ENCODE measurements at places on chromosomes 12 and 14. TPM values are rescaled to one million over a fixed set of nuclear protein-coding genes. Genes with fewer than 3 reads are reported as not detected.

The GARIN6 gene
- not detected for total RNA-seq

- no peaks in the 10 kb centered on the region for H3K27me3 ChIP-seq
- H3K4me3 ChIP-seq, result no peak overlapping the region
- H3K4me1 ChIP-seq, result peaks cover 13% of the 10 kb centered on the region
- peaks cover 11% of the 10 kb centered on the region for H3K36me3 ChIP-seq
These were observed 2.7 kb downstream of the CIROP start for GRCh38 chr14:23101986-23102625.

The BTBD7 gene
- 31.3 TPM for total RNA-seq

- peak within 1 kb of the TSS; percentile 71 for H3K4me3 ChIP-seq
- no peaks in the 10 kb centered on the region for H3K36me3 ChIP-seq
- peaks cover 3% of the 10 kb centered on the region for H3K4me1 ChIP-seq
These were observed at the start of gene C12orf56 for GRCh38 chr12:64390275-64390851. Gene C12orf56, minus strand, starts transcription at chr12:64390758. Its CDS starts 193 bp downstream, at chr12:64390565.

DNA sequence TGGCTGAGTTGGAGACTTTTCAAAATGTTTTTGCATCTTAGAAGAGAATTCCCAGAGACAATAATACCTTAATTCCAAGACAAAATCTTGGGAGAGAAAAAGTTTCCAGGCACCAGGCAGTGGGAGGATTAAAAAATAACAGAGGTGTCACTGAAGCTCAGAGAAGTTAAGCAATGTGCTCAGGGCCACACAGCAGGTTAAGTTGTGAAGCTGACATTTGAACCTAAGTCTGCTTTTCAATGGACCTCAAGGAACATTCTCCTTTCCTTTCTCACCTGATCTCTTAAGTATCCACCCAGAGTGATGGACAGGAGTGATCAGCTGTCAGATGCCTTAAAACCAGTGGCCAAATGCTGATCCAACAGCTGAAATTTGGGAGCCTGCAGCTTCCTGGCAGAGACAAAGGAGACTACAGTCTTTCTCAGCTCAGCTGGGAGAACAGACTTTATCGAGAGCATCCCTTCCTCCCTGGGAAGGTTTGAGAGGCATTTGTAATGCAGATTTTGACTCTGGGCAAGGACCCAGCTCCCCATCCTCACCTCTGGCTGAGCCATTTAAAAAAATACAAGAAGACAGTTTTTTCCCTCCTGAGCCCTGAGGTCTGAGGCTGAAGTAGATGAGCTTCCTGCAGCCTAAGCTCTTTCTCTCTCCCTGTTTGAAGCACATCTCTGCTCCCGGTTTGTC, 174.9 kb upstream of the RPH3A start:
- H3K27me3 ChIP-seq, result no peaks in the 10 kb centered on the region
- H3K4me3 ChIP-seq, result peak overlapping the region; percentile 40
- H3K36me3 ChIP-seq, result no peaks in the 10 kb centered on the region

The SCNN1A gene
- total RNA-seq, result 134 TPM

- DNase-seq, result no peak
- peaks cover 34% of the 10 kb centered on the region for H3K4me1 ChIP-seq
- no peak overlapping the region for H3K27ac ChIP-seq
- peaks cover 40% of the 10 kb centered on the region for H3K36me3 ChIP-seq
- no peak overlapping the region for H3K4me3 ChIP-seq
- H3K27me3 ChIP-seq, result no peaks in the 10 kb centered on the region
These were observed 21.4 kb downstream of the KCTD10 start for GRCh38 chr12:109455706-109456105.

The CCDC196 gene
- total RNA-seq, result not detected

The LYZ gene
- total RNA-seq, result not detected

DNA sequence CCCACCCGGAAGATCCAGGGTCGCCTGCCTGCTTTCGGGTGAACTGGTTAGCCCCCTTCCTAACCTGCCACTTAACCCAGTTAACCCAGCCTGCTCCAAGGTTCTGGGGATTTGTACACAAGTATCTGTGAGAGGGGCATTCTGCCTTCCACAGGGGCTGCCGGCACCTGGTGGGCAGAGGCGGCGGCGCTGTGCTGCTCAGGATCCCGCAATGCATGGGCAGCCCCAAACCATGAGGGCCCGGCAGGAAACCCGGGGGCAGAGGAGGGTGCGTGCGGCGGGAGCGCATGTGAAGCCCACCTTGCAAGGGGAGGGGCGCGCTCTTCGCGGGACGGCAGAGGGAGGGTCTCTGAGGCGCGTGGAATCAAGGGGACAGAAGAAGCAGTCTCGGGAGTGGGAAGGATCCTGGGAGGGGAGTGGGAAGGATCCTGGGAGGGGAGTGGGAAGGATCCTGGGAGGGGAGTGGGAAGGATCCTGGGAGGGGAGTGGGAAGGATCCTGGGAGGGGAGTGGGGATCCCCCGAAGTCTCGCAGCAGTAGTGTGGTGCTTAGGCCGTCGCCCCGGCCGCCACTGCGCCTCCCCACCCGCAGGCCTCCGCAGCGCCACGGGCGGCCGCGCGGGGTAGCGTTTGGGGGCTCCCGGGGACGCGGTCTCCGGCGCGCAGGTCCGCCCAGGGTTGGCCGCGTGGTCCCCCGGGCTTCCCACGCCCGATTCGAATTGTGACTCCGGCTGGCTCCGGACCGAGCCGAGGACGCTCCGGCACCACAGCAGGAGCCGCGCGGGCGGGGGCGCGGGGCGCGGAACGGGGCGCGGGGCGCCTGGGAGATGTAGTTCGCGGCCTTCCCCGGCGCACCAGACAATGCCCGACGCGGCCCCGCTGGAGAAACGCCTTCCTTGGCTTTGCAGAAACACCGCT, 4.9 kb upstream of the MTA1 start:
- peak; percentile 82 for DNase-seq
- no peaks in the 10 kb centered on the region for H3K36me3 ChIP-seq
- H3K4me3 ChIP-seq, result peak overlapping the region; percentile 68
- H3K4me1 ChIP-seq, result peaks cover 14% of the 10 kb centered on the region
- no peak overlapping the region for H3K27ac ChIP-seq

The INHBC gene
- not detected for total RNA-seq

The TBC1D30 gene
- 7.1 TPM for total RNA-seq

- H3K4me1 ChIP-seq, result peaks cover 6% of the 10 kb centered on the region
- H3K27me3 ChIP-seq, result no peaks in the 10 kb centered on the region
These were observed 12.5 kb downstream of the HSD17B6 start for GRCh38 chr12:56775638-56776037.

All from GM23338 (cell line).